Dermis blood vessel endothelial cell (primary cell): ENCODE measurements at places on chromosomes 11 and 22. TPM values are rescaled to one million over a fixed set of nuclear protein-coding genes. Genes with fewer than 3 reads are reported as not detected.

VPS37C gene
- total RNA-seq, result 9.7 and 14.1 TPM in 2 replicates

SLC22A9 gene
- total RNA-seq, result not detected in 2 replicates

ST14 gene
- 0.14 and 0.34 TPM in 2 replicates for total RNA-seq

FXYD2 gene
- total RNA-seq, result 0.74 and 4.6 TPM in 2 replicates

DRD2 gene
- not detected in 2 replicates for total RNA-seq

MMP8 gene
- not detected in 2 replicates for total RNA-seq

HIC2 gene
- 3.9 and 4.4 TPM in 2 replicates for total RNA-seq

OPCML gene
- not detected in 2 replicates for total RNA-seq

TEX12 gene
- not detected in 2 replicates for total RNA-seq

DNA sequence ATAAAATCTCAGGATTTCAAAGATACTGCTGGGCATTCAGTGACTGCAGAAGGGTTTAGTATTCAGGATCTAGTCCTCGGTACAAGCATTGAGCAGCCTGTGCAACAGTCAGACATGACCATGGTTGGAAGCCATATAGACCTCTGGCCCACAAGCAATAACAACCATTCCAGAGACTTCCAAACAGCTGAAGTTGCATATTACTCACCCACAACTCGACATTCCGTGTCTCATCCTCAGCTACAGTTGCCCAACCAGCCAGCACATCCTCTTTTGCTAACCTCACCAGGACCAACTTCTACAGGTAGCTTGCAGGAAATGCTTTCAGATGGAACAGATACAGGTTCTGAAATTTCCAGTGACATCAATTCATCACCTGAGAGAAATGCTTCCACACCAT is 156.8 kb downstream of the C11orf91 start:
- no peak for DNase-seq

- DNase-seq, result no peak
Observed at GRCh38 chr22:17919276-17920144, 104.9 kb downstream of the MICAL3 start.

DNA sequence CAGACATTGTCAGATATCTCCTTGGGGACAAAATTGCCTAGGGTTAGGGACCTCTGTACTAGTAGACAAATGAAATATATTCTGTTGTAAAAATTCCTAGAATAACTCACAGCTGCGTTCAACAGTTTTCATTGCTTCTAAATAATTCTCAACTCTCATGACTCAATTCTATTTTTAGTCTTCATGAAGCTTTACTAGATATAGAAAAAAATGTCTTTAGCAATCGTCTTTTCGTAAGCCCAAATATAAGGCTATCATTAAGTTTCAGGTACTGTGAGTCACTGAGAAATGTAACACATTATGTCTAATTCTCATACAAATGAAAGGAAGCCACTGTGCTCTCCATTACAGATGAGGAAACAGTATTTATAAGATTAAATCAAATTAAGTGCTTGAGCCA is 6.4 kb downstream of the MMP12 start:
- no peak for DNase-seq

DNA sequence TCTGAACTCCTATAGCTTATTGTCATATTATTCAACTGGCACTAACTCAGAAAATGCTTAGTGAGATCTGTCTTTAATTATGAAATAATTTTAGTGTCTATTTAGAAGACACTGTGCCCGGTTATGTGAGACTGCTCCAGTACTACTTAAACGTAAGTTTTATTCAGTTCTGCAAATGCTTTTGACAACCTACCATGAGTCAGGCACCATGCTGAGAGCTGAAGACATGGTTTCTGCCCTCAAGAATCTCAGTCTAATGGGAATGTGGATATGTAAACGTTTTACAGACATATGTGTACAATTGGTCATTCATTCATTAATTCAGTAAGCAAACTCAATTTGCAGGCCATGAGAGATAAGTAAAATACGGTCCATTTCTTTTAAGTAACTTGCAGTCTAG is 40.0 kb downstream of the DCUN1D5 start:
- DNase-seq, result no peak

GRCh38 chr11:70203751-70204465 is 812 bp downstream of the FADD start:
- DNase-seq, result peak; percentile 92

GRCh38 chr11:63639199-63639832 is 25.1 kb upstream of the PLAAT3 start:
- DNase-seq, result peak; percentile 24

- no peak for DNase-seq
Observed at GRCh38 chr11:63551091-63551888, 11.9 kb downstream of the PLAAT2 start.

GRCh38 chr11:69837791-69838190 is 18.6 kb upstream of the FGF3 start:
- no peak for DNase-seq

DNA sequence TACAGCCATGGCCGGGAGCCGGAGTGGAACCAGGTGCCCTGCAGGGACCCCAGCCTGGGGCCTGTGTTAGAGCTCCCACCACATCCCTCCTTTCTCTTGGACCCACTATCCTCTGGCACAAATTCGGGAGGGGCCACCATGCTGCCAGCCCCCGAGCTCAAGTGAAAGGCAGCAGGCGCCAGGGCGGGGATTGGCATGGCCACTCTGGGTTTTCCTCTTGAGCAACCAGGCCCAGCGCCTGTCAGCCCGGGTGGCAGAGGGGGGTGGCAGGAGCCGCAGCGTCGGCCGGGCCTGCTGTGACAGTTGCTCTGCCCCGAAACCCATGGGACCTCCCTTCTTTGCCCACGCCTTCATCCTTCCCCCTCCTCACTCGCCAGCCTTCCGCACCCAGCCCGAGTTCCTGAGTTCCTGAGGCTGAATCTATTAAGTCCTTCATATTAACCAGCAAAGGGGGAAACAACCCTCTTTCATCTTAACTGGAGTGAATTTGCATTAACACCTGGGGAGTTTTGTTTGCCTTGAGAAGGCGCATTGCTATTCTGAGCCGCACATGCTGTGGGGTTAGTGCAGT is 16.8 kb upstream of the CABP7 start:
- DNase-seq, result no peak

- peak; percentile 70 for DNase-seq
Observed at GRCh38 chr11:125871391-125872137, 15.9 kb upstream of the HYLS1 start.

DNA sequence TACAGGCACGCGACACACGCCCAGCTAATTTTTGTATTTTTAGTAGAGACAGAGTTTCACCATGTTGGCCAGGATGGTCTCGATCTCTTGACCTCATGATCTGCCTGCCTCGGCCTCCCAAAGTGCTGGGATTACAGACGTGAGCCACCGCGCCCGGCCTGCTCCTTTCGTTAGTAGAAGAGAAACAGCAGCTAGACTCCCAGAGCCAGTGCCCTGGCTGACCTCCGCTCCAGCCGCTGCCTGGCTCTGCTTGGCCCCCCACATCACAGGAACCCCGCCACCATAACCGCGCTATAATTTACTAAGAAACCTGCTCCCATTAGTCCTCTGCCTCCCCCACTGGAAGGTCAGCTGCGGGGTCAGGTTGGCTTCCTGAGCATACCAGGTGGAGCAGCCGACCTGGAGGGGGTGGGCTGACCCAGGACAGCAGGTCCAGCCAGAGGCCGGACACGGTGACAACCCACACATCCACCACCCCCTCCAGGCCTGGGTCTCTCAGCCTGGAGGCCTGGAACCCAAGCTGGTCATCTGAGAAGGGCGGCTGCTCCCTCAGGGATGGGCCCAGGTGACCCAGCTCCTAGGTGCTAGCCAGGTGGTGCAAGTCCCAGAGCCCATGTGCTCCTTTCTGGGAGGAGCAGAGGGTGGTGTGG is 7.5 kb upstream of the POLDIP3 start:
- no peak for DNase-seq

DNA sequence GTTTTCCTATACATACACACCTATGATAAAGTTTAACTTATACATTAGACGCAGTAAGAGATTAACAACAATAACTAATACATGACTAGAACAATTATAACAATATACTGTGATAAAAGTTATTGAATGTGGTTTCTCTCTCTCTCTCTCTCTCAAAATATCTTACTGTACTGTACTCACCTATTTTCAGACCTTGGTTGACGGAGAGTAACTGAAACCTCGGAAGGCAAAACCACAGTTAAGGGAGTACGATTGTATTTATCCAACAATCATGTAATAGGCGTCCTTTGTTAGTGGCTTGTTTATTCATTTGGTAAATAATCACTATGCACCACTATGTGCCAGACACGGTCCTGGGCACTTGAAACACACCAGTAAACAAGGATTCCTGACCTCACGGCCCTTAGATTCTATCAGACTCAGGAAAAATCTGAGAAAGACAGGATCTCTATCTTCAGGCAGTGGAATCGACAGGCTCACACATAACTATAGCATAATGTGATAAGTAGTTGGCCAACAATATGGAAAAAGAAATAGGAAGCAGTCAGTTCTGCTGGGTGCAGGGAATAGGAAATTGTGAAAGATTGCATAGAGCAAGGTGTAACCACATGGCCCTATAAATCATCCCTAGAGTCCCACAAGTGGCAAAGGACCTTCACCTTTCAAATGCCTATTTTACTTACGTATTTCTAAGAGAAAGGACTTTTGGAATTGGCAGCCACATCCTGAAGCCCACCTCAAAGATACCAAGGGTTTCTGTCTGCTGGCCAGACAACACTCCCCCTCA is 12.0 kb downstream of the ETS1 start:
- no peak for DNase-seq

DNA sequence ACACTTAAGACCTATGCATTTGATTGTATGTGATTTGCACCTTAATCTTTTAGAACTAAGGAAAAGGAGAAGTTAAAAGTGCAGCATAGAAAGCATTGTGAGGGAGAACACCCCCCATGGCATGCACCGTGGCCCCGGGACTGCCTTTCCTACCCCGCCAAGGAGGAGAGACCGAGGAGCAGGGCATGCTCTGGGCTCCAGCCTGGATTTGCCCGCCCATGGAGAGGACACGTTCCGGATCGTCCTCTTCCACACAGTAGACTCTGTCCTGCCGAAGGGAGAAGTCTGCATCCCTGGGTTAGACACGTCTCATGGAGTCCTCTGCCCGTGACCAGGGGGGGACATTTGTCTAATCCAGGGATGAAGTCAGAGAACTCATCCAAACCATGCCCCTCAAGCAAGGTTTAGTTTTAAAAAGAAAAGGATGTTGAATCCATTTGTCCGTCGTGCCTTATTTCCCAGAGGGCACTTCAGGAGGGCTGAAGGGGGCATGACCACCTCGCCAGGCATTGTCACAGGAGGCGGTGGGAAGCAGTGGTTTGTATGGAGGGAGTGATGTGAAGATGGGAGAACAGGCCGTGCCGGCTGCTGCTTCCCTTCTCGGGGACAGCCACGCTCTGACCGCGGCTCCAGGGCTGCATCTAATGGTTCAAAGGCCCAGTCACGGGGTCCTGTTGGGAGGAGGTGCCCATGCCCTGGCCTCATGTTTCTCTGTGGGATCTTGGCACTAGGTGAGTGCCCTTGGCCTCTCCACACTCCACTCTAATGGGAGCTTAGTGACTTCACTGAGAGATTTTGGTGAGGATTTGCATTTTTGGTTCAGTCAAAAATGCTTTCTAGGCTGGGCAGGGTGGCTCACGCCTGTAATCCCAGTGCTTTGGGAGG is 66.2 kb upstream of the GAL start:
- DNase-seq, result no peak

GRCh38 chr22:46824980-46825544 is 62.6 kb downstream of the TBC1D22A start:
- DNase-seq, result no peak

GRCh38 chr22:36439481-36440271 is 41.8 kb downstream of the TXN2 start:
- DNase-seq, result peak; percentile 77

- DNase-seq, result peak; percentile 34
Observed at GRCh38 chr11:933142-933851, 7.6 kb downstream of the AP2A2 start.

GRCh38 chr22:42425337-42425988 is 6.7 kb downstream of the NFAM1 start:
- no peak for DNase-seq
